Fibroblast of villous mesenchyme (primary cell): ENCODE measurements at places on chromosomes 3 and 15. TPM values are rescaled to one million over a fixed set of nuclear protein-coding genes. Genes with fewer than 3 reads are reported as not detected.

- DNase-seq, result no peak
These were observed 39.8 kb upstream of the SPRED1 start for GRCh38 chr15:38212729-38213351.

GRCh38 chr15:75718328-75718727, 5.7 kb upstream of the CSPG4 start:
- DNase-seq, result peak; percentile 80

- no peak for DNase-seq
These were observed 237.6 kb upstream of the NDN start for GRCh38 chr15:23924686-23925085.

DNA sequence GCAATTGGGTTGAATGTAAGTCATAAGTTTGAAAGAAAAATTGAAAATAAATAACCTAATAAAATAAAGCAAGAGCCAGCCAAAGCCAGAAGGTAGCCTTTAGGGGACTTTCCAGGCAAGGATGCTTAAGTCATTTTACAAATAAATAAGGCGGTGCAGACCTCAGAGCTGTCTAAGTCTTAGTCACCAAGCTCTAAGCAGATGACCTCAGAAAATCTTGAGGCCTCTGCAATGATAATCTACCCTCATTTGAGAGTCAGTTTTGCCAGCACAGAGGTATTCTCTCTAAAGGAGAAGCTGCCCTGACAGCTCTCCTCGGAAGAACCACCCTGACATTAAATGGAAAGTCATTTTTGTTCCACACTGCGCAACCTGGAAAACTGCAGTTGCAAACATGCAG, 113.9 kb downstream of the OXNAD1 start:
- peak; percentile 25 for DNase-seq

The CFAP44 gene
- total RNA-seq, result 1.9 and 2.6 TPM in 2 replicates

GRCh38 chr3:11607816-11608215, 35.9 kb downstream of the VGLL4 start:
- peak; percentile 70 for DNase-seq

DNA sequence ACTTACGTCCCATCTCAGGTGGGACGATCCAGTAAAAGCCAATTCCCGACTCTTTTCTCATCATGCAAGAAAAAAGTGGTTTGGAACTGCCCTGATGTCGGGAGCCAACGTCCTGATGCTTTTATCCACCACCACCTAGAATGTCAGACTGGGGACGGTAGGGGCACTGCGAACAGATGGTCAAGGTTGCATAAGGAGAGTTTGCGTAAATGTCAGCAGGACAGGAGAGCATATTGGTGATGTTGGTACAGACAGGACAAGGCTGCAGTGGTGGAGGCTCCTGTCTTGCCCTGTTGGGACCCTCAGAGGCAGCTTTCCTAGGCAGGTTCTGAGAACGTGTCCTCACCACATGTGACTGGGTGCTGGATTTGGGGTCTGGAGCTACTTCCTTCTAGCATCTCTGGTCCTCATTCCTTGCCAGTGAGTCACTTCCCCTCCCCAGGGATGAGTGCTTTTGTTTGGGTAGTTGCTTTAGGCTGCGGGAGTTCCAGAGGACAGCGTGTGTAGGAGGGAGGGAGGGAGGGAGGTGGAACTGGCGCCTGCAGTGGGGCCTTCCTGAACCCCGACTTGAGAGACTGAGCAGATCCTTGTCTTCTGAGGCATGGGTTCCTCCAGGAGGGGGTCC, 21.0 kb downstream of the THSD4 start:
- peak; percentile 74 for DNase-seq

DNA sequence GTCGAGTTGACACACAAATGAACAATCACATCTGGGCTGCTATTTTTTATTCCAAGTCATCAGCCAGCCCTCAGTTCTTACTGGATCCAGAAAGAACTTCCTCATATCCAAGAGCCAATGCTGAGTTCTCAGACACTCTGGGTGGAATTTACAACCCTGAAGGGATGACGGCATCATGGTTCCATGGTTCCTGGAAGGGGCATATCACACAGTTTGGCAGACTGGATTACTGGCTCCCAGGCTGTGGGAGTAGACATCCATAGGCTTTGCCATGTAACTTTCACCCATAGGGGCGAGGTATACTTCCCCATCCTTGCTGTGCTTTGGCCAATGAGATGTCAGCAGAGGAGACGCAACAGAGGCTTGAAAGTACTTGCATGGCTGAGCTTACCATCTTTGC, 26.9 kb upstream of the KBTBD12 start:
- DNase-seq, result no peak

The SV2B gene
- total RNA-seq, result not detected in 2 replicates

GRCh38 chr3:151724576-151725562, 8.9 kb upstream of the AADACL2 start:
- DNase-seq, result no peak

The SAMD7 gene
- total RNA-seq, result not detected in 2 replicates

- DNase-seq, result no peak
These were observed 237.6 kb upstream of the MME start for GRCh38 chr3:154842536-154842935.

- peak; percentile 46 for DNase-seq
These were observed 114.9 kb downstream of the PLD1 start for GRCh38 chr3:171695426-171695825.

- DNase-seq, result peak; percentile 39
These were observed 55.5 kb upstream of the HES1 start for GRCh38 chr3:194080436-194080835.

GRCh38 chr3:49602877-49603411, 48.7 kb downstream of the BSN start:
- DNase-seq, result no peak

DNA sequence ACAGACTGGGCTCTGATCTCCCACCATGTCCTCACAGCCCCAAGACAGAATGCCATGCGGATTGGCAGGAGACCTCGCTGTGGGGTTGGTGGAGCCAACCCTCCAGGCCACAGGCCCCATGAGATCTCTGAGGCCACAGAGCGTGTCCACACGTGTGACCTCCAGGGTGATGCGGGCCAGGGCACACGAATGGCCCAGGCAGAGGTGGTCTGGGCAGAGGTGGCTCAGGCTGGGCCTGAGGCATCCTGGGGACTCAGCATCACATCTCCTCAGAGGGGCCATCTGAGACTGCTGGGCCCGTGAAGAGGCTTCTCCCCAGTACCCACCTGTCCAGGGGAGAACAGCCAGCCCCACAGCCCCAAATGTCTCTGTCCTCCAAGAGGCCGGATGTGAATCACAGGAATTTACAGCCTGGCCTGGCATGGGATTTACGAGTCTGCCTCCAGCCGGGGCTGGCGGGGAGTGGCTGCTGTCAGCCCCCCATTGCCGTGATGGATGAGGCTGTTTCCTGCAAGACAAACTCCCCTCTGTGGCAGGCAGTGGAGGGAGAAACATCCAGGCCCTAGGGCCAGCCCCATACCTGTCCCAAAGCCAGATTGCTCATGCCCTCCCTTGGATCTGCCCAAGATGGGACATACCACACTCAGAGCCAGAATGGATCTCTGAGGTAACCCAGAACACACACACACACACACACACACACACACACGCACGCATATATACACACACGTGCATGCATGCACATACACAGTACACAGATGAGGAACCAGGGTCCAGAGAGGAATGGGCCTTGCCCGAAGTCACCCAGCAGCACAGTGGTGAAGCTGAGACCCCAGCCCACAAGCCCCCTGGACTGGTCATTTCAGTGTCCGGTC, 208.3 kb downstream of the TBC1D2B start:
- peak; percentile 45 for DNase-seq

DNA sequence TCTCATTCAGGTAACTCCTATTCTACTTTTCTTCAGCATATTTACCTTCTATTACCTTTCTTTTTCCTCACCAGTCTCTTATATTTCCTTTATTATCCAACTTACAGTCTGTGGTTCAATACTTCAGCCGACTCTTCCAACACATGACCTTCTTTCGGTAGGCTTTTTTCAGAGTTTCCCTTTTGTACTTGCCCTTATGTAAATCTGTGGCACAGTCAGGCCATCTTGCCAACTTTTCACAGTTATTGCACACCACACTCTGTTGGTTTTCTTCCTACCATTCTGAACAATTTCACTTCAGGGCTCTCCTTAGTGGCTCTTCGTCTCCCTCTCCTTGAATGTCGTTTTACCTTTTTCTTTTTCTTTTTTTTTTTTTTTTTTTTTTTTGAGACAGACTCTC, 427.8 kb downstream of the LPP start:
- no peak for DNase-seq

DNA sequence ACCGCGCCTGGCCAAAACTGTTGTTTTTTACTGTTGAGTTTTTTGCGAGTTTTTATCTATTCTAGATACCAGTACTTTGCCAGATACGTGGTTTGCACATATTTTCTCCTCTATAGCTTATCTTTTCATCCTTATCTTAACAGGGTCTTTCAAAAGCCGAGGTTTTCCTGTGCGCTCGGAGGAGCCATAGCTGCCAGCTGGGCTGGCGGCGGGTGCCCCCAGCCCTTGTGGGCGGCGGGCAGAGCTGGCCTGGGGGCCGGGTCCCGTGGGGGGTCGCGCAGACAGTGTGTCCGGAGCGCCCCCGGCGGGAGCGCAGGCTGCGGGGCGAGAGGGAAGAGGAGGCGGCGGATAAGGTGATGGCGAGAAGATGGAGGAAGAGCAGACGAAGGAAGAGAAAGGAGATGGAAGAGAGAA, 11.1 kb upstream of the EIF4A2 start:
- DNase-seq, result peak; percentile 65

DNA sequence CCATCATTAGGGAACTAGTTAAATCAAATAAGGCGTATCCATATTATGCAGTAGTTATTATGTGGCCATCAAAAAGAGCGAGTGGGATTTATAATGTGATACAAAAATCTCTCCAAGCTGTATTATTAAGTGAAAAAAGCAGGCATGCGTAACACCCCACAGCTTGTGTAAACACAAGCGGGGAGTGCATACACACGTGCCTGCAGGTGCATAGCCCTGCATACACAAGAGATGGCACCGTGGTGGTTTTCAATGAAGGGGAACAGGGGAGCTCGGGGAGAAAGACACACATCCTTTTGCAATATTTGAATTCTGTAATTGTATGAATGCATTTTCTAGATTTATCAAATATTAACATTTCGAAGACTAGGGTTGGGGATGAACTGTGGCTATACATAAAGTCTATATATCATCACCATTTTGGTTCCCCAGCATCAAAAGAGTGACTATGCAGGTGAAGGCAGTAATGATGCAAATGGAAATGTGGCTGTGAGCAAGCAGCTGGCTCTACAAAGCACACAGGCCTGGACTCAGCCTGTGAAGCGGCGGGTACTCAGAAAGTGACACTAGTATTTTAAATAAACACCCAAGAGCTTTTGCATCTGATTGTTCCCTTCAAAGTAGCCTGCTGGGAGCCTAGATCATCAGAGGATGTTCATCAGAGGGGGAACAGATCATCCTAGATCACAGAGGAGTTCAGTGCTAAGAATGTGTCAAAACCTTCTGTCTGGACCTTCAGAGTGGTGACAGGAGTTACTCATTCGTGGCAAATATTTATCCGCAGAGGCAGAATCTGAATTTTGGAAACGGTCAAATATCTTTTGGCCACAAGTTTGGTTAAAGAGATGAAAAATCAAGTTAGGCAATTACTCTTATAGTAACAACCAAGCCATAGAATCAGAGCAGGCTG, 9.4 kb upstream of the KIF7 start:
- no peak for DNase-seq

DNA sequence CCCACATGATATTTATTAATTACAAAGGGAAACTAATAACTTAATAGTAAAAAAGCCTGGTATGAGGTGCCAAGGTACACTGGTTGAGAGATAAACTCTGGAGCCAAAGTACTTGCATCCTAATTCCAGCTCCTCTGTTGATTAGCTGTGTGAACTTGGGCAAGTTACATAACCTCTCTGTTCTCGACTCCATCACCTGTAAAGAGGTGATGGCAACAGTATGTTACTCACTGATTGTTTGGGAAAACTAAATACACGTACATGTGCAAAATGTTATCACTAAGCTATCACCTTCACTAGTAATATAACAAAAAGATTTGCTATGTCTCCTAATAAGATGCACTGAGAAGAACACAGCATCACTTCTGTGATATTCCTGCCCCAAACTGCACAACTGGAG, 206.4 kb downstream of the MEX3B start:
- no peak for DNase-seq

- DNase-seq, result no peak
These were observed 164.4 kb downstream of the GHSR start for GRCh38 chr3:172283841-172284357.

- no peak for DNase-seq
These were observed 450.7 kb downstream of the SHQ1 start for GRCh38 chr3:72397586-72397985.

- no peak for DNase-seq
These were observed 47.4 kb upstream of the WNT7A start for GRCh38 chr3:13927295-13927694.

DNA sequence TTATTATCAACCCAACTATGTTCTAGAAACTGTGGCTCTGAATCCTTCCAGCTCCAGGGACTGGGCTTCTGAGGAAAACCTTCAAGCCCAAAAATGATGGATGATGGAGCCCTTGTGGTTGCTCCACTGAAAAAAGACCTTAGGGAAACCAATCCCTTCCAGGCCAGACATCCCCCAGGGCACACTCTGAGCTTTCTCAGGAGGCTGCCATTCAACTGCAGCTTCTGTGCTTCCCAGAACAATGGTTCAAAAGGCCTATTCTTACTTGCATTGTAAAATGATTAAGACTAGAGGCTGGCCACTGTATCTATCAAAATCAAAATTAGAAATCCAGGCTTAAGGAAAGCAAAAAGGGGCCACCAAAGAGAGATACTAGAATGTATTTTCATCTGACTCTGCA, 27.3 kb downstream of the EID1 start:
- no peak for DNase-seq

- no peak for DNase-seq
These were observed 30.7 kb upstream of the GRIP2 start for GRCh38 chr3:14570864-14571263.

DNA sequence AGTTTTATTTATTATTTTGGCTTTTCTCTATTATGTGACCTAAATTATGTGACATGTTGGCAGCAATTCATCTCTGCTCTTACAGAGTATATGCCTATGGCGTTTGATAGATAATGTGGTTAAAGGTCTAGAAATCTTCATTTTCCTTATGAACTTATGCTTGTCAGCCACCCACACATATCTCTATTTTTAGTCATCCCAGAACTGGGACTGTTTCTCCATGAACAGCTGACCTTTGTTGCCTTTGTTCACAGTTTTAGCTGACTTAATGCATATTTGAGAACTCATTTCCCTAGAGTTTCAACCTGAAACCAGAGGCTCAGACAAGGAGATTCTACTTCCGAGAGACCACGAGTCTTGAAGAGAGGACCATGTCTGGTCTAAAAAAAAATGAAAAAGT, 176.5 kb downstream of the RAP2B start:
- peak; percentile 40 for DNase-seq

DNA sequence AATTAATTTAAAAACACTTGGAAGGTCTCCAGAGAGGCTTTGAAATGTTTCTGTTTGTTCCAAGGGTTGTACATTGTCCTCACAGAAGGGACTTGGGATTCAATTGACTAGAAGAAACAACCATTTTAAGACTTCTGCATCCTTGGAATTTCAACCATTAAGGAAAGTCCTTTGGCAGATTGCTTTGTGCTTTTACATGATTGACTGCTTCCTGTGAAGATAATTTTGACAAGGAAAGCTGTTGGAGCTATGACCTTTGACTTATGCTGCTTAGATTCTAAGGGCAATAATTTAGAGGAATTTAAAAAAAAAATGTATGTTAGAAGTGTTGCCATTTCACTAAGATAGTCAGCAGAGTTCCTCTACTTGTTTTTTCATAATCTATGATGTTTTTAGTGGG, 483.9 kb upstream of the TBL1XR1 start:
- DNase-seq, result peak; percentile 35

GRCh38 chr3:54251705-54252104, 129.4 kb downstream of the CACNA2D3 start:
- no peak for DNase-seq

The COL6A5 gene
- under 0.01 TPM in 2 replicates for total RNA-seq
